NCI-H524 (cell line): ENCODE measurements at places on chromosomes 6 and 20.

DNA sequence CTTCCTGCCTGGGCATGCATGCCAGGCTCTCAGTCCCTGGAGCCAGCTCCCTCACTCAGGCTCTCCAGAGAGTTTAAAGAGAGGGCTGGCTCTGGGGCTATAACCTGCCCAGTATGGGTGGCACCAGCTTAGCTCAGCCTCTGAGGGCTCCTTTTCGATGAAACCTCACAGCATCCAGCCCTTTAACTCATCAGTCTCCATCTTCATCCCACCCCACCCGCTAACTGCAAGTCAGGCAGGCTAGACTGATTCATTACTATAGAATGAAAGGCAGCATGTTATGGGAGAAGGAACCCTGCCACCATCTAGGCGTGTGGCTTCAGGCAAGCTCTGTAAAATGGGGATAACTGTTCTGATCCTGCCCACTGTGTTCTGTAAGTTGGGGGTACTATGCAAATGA is 53.5 kb downstream of the RAB44 start:
- DNase-seq: no peak

GRCh38 chr6:169115632-169116031 is 138.0 kb downstream of the THBS2 start:
- no peak for DNase-seq

- no peak for DNase-seq
These were observed 6.0 kb upstream of the ZBTB22 start for GRCh38 chr6:33323623-33323948.

- no peak for DNase-seq
These were observed 224.8 kb downstream of the GRM1 start for GRCh38 chr6:146253691-146254090.

- DNase-seq: peak; percentile 66
These were observed 13.8 kb downstream of the CCN5 start for GRCh38 chr20:44728801-44729443.

DNA sequence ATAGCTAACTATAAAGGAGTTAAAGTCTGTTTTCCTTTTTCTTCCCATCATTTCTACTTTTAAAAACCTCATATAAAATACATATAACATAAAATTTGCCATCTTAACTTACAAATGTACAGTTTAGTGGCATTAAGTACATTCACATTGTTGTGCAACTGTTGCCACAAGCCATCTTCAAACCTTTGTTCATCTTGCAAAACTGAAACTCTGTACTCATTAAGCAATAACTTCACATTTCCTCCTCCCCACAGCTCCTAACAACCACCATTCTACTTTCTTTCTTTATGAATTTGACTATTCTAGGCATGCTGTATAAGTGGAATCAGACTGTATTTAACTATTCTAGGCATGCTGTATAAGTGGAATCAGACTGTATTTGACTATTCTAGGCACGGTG is 4.5 kb downstream of the CCDC170 start:
- no peak for DNase-seq

GRCh38 chr6:17002123-17002522 is 99.7 kb upstream of the STMND1 start:
- DNase-seq: no peak

DNA sequence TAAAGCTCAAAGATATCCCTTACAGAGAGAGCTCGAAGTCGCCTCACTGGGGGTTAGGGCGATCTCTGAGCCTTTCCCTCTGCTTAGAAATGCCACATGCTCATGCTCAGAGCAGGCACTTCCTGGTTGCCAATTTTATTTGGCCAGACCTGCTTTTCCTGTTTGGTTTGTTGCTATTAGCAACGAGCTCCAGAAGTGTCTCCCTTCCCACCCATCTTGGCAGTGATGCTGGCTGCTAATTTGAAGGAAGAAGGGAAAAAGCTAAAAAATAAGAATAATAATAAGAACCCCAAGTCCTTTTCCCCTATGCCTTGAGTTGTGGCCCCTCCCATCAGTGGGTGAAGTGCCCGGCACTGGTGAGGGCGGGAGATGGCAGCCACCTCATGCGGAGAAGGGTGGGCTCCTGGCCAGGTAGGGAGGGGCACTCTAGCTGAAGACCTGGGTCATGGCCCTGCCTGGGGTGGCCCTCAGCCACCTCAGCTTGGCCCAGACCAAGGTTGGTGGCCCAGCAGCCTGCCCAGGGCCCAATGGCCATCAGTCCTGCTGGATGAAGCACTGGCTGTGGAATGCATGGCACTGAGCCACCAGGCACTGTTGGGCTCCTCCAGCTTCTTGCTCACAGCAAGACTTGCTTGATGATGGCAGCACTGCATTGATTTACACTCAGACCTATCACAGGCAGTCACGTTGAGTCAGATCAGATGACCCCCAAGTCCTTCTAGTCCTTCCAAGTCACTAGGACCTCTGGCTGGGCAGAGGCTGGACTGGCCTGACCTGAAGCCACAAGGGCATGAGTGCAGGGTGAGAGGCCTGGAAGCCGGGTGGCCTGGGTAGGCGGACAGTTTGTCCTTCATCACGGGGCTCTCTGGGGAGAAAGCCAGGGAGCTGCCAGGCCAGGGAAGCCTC is 79.0 kb downstream of the SYNJ2 start:
- no peak for DNase-seq

GRCh38 chr6:158244373-158244772 is 67.9 kb upstream of the TULP4 start:
- no peak for DNase-seq

DNA sequence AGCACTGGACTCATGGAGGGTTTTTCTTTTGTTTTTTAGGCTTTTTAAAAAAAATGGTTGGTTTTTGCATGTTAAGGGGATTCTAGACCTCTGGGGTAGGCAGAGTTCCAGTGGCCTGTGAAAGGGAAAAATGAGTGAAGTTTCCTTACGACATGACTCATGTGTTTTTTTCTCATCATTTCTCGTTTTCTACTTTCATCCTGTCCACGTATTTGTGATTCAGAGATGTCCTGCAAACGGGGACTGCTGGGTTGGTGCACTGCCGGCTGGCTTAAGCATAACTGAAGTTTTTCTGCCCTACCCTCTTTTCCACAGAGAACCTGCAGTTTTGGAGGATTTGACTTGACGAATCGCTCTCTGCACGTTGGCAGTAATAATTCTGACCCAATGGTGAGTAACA is 182.3 kb downstream of the SASH1 start:
- DNase-seq: no peak

DNA sequence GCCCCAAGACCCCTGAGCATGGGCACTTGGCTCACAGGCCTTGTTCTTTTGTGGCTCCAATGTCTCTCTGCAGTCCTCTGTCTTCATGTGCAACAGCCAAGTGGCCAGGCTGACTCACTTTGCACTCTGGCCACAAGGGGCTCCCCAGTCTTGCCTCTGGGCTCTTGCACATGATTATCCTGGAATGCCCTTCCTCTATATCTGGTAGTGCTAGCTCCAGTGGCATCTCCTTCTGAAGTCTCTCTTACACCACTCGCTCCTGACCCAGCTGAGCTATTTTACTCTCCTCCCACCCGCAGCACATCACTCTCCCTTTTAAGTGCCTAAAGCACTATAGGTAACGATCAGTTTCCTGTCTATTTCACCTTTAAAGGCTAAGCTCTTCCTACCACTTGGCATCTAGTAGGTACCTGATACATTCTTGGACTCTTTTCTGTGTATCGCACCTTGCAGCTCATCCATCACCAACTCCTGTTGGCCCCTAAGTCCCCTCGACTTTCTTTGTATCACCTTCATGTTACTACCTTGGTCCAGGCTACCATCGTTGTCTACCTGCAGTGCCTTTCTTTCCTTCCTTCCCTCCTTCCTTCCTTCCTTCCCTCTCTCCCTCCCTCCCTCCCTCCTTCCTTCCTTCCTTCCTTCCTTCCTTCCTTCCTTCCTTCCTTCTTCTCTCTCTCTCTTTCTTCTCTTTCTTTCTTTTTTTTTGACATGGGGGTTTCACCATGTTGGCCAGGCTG is 211.9 kb upstream of the RNF24 start:
- peak; percentile 15 for DNase-seq
